Endodermal cell (in vitro differentiated cells): ENCODE measurements at places on chromosomes 3 and 15. TPM values are rescaled to one million over a fixed set of nuclear protein-coding genes. Genes with fewer than 3 reads are reported as not detected.

The ADAMTS17 gene
- 2.3 and 2.7 TPM in 2 replicates for total RNA-seq

DNA sequence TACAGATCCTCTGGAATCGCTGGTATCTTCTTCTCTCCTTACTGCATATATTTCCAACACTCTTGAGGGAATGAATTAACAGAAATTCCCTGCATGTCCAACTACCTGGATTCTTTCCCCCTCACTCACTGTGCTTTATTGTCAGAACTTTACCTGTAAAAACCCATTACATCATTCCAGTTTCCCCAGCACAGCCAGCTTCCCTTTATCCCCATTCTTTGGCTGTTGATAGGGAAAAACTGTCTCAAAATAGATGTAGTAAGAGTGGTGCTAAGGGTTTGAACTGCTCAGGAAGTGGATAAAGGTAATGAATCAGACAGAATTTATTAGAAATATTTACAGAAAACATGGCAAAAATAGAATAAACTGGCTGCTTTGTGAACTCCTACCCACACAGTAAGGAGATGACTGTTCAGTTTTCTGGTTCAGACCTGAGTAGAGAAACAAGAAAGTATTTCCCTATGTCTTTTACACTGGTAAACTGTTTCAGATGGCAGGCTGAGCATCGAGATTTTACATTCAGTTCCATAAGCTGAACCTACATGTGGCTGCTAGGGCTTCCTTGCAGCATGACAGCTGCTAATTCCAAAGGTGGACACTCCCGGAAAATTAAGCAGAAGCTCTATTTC lies 188.4 kb downstream of the CPNE4 start:
- no peak for DNase-seq

The EMC7 gene
- total RNA-seq, result 36.7 to 45.9 TPM (median 37.0 TPM) in 3 replicates

- DNase-seq, result no peak
Measured at GRCh38 chr3:16088496-16088895, 86.0 kb upstream of the GALNT15 start.
